CD4-positive, alpha-beta T cell treated with Interleukin-2 at 100 ng/mL for 4 hours (primary cell): ENCODE measurements at places on chromosomes 6 and 20.

GRCh38 chr6:130890521-130890971, 63.3 kb downstream of the SMLR1 start:
- no peak for DNase-seq

GRCh38 chr20:9403448-9403847, 110.9 kb upstream of the LAMP5 start:
- DNase-seq = no peak

DNA sequence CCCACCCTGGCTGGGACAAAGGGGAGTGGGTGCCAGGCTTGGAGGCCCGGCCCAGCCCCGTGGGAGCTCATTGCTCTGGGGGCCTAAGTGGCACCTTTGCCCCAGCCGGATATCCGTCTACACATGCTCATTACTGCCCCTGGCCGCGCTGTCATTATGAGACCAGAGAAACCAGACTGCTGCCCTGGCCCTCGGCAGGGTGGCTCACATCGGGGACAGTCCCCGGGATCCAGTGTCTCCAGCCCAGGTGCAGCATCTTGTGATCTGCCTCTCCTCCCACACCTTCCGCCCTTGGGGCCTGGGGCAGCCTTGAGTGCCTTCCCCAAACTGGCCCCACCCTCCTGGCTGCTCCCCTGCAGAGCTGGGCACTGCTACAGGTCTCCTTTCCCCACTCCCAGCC, 4.9 kb downstream of the SRMS start:
- no peak for DNase-seq

DNA sequence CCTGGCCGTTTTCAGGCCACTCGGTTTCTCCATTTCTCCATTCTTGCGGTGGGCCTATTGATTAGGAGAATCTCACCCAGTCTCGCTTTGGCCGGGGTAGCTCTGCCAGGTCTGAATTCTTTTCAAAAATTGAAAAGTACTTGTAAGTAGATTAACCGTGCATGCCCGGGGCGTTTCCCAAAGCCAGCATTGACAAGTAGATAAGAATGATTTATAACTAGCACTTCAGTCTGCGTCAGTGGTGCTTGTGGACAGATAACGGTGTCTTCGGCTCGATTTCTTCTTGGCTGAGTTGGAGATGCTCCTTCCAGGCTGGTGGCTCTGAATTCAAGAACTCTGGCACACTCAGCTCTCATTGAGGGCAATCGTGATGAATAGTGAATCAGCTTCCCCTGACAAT, 29.0 kb downstream of the SLC24A3 start:
- DNase-seq = no peak

- no peak for DNase-seq
These were observed 587.3 kb upstream of the MMS22L start for GRCh38 chr6:97870273-97870672.

- no peak for DNase-seq
These were observed 121.2 kb downstream of the SGK1 start for GRCh38 chr6:134196568-134197193.

DNA sequence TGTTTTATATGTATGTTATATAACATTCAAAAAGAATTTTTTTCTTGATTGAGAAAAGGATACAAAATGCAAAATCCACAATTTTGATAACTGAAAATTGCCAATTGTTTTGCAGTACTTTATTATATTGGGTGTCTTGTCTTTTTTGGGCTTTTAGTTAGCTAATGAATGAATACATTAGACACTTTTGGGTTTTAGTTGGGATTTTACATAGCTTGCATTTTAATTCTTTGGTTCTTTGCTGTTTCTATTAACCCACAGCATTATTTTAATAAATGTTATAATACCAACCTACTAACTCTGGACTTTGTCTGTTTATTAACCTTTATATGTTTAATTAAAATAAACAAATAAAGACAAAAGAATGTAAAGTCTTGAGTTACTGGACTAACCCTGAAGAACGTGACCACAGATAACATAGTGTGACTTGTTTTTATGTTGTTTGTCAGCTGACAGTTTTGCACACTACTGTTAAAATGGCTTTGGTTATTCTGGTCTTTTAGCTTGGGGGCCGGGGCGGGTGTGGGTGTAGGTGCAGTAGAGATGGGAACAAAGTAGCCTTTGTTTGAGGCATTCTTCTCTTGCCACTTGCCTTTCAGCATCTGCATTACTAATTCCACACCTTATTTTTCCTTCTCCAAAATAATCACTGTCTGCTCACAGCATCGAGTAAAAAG, 159.1 kb downstream of the QKI start:
- DNase-seq = no peak

DNA sequence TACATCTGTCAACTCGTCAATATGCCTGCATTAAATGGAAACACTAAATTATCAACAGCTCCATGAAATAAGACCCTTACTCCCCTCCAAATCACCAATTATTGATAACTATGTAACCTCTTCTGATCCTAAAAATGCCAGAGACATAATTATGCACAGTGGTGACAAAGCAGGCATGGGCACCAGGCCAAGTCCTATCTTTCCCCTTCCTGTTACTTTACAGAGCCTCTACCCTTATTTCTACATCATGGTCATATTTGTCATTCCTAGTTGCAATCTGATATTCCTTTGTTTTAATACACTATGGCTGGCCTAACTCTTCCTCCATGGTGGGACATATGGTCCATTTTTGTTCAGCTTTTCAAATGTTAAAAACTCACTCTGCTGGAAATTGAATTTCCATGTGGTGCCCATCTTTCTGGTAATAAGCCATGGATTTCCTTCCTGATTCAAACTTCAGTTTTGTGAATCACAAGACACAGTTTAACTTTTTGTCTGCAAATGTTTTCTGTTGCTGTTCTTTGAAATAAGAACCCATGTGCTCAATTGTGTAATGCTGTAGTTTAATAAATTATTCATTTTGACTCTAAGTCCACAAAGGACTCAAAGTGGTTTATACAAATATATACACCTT, 41.8 kb upstream of the ARFGEF2 start:
- DNase-seq = no peak

DNA sequence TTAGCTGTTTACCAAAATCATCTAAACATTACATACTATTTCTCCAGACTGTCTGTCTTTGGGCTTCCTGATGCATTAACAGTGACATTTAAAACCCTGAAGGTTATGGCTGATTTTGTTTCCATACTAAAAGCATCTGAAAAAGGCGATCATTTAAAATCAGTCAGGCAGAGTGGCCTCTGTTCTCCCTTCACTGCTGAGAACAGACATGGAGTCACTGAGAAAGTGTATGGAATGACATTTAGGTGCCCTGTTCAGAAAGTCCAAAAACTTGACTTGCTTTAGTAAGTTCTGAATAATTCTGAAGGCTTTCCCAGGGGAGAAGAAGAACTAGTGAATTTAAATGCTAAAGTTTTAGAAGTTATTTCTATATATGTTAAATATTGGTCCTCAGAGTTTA, 83.0 kb downstream of the MAP7 start:
- DNase-seq = no peak

DNA sequence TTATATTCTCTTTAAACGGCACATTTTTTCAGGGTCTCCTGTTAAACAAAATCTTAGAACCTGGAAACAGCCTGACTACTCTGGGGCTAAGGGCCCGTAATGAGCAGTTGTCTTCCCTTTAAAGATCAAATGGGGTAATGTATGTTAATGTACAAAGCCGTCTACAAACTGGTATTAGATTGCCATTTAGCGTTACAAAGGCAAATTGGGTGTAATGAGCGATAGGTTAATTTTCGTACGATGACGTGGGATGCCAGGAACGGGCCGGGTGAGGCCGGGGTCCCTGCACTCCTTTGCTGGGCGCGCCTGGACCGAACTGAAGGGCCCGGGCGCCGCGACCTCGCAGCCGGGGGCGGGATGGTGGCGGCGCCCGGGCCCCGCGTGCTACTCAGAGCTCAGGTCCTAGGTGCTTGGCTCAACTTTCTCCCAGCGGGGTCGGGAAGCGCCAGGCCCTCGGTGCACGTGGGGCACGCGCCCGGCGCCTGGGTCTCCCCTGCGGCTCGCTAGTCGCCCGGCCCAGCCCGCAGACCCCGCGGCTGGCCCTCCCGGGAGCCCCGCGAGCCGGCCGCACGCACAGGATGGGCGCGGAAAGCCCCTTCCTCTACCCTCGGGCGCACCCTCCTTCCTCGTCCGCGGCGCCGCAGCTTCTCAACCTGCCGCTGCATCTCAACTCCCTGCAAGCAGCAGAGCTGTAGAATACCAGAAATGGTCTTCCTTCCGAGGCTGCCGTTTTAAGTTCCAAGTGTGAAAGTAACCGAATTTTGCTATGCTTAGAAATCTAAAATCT, 5.9 kb downstream of the NKX2-4 start:
- no peak for DNase-seq

DNA sequence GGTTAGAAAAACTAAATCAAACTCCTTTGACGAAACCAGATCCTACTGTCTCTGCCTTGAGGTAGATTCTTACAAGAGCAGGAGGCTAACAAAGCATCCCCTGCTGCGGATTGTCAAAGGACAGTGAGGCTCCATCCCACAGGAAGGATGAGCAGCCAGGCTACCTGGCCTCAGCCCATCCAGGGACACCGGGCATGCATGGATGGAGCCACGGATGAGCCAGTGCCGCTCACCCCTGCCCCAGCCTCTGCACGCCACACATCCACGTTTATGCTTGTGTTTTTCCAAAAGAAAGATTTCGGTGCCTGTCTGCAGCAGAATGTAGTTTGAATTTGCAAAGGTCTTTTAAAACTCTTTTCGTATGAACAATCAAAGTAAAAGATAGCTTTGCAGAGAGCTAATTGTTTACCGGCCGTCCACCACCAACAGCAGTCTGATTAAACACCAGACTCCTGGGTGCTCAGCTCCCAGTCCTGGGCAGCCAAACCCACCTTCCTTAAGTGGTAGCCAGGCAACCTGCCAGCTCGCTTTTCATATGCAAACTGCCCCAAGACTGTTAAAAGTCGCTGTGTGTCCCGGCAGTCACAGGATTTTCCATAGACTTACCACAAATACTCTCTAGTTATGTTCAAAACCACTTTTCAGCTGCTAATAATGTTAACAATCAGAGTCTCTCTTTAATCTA, 999 bp downstream of the THBS2 start:
- no peak for DNase-seq

DNA sequence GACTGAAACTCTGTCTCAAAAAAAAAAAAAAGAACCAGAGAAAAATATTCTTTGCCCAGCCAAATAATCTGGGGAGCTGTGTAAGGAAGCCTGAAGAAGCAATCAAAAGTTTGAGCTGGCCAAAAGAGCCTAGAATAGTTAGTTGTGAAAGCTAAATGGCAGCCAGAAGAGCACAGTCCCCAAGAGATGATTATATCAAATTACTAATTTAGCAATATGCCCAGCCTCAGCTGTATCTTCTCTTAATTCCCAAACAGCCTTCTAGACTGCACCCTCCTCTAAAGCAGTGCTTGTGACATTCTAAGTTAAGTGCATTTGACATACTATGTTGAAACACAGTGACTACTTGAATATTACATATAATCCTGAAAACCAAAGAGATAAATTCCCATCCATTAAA, 38.9 kb downstream of the CDK19 start:
- DNase-seq = no peak

- no peak for DNase-seq
These were observed 287.0 kb downstream of the CLIC5 start for GRCh38 chr6:45728674-45729073.
